Dorsolateral prefrontal cortex (tissue), 122 donors: ENCODE measurements at places on chromosomes 5 and 9. TPM values are rescaled to one million over a fixed set of nuclear protein-coding genes. Genes with fewer than 3 reads are reported as not detected.

DNA sequence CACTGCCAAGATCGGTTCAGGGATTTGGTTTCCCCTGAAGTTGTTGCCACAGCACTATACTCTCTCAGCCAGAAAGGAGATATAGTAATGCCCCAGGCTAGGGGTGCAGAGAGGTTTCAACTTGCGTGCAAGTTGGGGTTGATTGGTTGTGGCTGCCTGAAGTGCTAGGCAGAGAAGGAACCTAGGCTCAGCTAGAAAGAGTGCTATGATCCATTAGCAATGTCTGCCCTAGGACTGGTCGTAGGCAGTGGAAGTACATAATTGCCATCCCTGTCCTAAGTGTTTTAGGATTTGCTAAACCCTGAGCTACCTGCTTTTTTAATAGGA is 136.6 kb upstream of the SMIM23 start:
- no peak for DNase-seq

B4GALT1 gene
- total RNA-seq: 4.5 TPM

DNA sequence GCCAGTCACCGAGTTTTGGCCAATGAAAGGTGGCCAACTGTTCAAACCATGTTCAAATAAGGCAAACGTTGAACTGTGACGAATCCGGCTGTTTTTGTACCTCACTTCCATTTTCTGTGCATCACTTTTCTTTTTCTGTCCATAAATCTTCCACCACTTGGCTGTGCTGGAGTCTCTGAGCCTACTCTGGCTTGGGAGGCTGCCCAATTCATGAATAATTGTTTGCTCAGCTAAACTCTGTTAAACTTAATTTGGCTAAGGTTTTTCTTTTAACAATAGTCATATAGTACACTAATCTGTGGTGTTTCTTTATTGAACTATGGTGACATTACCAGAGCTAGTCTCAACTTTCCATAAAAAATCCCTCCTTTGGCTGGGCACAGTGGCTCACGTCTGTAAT is 11.3 kb downstream of the NIM1K start:
- DNase-seq: no peak

DNA sequence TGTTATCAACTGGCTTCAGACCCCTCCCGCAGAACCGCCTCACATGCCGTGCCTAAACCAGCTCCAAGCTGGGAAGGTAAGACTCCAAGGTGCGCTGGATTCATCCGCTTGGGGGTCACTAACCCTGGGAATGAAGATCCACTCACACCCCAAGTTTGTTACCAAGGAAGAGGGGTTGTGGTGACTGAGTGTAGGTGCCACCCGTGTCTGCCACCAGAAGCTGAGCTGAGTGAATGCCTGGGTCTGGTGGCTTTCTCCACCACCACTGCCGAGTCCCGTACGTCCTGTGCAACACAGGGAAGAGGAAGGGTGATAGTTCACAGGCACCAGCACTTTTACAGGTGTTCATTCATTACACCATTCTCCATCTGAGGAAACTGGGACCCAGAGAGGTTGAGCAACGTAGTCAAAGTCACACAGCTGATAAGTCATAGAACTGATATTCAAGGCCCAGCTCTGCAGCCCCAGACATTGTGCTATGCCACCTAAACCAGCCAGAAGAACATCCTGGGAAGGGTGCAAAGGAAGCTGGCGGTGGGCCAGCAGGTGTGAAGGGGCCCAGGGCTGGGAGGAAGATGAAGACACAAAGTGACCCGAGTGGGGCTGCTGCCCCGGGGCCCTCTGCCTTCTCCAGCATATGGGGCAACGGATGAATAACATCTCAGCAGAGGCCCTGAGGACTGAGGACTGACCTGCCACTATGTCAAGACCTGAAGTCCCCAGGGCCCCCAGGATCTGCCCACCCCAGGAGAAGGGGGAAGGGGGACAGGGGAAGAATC is 70.9 kb upstream of the PPP1R26 start:
- DNase-seq: no peak

HSPB3 gene
- total RNA-seq: 9.1 TPM

DNA sequence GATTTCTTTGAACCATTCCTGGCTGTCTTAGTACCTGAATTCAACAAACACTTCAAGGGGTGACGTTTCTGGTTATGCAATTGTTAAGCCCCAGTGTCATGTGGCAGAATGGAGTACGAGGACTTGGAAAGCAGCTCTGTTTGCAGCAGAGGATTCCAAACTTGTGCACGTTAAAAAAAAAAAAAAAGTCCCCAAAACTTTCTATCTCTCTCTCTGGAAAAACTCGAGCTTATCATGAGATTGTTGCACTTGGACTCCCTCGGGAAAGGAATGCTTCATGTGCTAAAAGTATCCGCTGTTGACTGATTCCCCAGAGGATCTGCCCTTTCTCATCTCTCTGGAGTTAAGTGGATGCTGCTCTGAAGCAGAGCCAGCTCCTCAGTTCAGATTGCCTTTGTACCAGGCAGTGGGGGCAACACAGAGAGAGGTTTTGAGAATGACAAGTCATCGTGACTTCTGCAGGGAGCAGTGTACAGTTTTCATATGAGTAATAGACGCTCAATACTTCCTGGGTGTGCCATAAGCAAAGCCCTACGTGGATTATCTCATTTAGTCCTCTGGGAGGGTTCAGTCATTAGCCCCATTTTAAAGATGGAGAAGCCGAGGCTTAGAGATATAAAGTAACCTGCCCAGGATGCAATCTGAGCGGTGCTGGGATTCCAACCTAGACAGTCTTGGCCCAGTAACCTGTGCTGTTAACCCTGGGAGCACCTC is 28.1 kb downstream of the TMOD1 start:
- DNase-seq: no peak

ELOVL7 gene
- 31.3 TPM for total RNA-seq

MLANA gene
- total RNA-seq: not detected

SPINK4 gene
- total RNA-seq: not detected

DNA sequence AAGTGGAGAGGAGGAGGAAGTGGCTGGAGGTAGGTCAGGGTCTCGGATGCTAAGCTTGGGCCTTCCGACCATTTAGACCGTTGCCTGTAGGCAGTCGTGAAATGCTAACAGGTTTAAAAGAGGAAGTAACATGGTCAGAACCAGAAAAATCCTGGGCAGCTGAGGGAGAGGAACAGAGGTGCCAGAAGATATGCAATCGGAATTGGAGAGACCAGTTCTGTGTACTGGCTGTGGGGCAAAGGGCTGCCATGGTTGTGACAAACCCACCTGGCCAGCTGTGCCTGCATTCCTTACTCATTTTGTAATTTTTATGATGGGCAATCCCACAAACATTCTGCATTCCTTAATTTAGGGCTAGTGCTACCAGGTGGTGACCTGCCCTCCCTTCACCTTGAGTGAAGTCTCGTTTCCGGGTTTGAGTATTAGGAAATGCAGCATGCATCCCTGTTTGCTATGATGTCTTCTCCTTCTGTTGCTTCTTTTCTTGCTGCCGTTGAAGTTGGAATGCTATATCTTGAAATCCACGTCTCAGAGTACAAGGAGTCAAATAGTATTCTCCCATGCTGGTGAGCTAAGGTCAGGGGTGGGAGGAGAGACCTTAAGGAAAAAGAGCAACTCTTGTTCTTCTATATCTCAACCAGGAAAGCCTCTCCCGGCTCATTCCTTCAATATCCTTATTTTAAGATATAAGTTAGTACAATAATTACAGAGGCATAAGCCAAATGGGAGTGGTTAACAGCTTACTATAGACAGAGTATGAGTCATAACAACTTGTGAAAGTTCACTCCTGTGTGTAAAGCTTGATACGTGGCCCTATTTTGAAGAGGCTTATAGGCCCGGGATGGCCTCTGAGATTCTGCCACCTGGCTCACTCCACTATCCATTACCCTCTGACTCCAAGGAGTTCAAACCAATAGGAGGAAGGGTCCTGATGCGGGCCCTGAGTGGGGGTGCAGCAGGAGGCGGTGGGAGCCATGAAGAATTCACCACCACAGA is 37.0 kb downstream of the B4GALT1 start:
- no peak for DNase-seq

INSL6 gene
- not detected for total RNA-seq

GRCh38 chr5:56054666-56055065 is 59.9 kb upstream of the IL6ST start:
- DNase-seq: no peak

DNA sequence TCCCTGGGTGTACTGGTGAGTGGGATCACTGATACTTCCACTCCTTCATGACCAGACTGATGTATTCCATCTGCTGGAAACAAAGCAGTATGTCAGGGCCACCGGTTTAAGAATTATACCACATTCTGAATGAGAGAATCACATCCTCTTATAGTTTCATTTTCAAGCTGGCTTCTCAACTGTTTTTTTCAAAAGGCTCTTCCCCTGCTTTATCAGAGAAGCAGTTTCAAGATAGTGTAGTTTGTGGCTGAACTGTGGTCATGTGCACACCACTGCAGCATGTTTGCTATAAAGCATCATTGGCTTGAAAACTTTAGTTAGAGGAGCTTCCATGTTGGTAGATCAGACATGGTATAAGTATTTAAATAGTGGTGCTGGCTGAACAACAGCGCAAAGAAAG is 450.5 kb upstream of the CDH10 start:
- DNase-seq: no peak
